HT-29 (cell line): ENCODE measurements at places on chromosomes 11 and 22. TPM values are rescaled to one million over a fixed set of nuclear protein-coding genes. Genes with fewer than 3 reads are reported as not detected.

GRCh38 chr11:28442131-28442530 lies 333.9 kb downstream of the METTL15 start:
- no peak for DNase-seq

Gene RTN4RL2
- total RNA-seq: 0.79 and 1.1 TPM in 2 replicates

Gene KRTAP5-3
- total RNA-seq: not detected in 2 replicates

Gene OR52H1
- total RNA-seq: not detected in 2 replicates
